ENCODE measurements at places on chromosomes 7 and 10. TPM values are rescaled to one million over a fixed set of nuclear protein-coding genes. Genes with fewer than 3 reads are reported as not detected.

KLF14 gene
- total RNA-seq: not detected

CRHR2 gene
- total RNA-seq: not detected

PALD1 gene
- total RNA-seq: 112 TPM

CALHM1 gene
- not detected for total RNA-seq

CYP3A5 gene
- total RNA-seq: not detected

BEND7 gene
- total RNA-seq: 7.1 TPM

LIPJ gene
- not detected for total RNA-seq

SAP25 gene
- total RNA-seq: not detected

GRK5 gene
- total RNA-seq: 27.2 TPM

HTR7 gene
- under 0.01 TPM for total RNA-seq

GRCh38 chr10:9762966-9763656, 1254.6 kb upstream of the CELF2 start:
- no peak for DNase-seq

DNA sequence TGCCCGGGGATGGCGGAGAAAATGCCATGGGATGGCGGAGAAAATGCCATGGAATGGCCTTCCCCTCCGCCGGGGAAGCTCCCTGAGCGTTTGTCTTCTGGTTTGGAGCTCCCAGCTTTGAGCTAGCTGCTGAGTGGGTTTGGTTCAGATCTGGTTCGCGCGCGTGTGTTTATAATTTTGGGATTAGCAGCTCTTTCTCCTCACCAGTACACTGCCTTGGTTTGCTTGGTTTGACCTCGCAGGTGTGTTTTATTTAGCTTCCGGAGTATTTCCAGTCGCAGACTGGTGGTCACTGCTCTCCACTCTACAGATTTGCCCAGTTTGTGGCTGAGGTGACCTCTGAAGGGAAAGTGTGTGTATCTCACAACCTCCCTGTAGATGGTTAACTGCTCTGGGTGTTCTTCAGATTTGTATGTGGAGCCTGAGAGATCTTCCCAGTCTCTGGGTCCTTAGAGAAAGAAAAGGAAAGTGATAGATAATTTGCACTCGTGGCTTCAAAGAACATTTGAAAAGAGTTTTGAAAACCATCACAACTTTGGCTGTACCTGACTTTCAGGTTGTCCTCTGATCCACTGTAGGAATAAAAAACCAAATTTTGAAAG, 597 bp downstream of the ZNF277 start:
- DNase-seq: peak; percentile 19

DNA sequence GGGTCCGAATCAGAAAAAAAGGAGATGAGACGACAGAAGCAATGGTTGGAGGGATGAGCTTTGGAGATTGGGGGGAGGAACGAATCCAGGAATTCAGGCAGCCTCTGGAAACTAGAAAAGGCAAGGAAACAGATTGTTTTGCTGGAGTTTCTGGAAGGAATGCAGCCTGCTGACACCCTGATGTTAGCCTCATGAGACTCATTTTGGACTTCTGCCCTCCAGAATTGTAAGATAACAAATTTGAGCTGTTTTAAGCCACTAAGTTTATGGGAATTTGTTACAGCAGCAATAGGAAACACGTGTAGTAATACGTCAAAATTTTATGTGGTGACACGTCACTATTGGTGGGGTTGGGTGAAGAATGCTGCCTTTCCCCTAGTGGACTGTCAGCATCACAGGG, 25.6 kb upstream of the NPS start:
- no peak for DNase-seq

DNA sequence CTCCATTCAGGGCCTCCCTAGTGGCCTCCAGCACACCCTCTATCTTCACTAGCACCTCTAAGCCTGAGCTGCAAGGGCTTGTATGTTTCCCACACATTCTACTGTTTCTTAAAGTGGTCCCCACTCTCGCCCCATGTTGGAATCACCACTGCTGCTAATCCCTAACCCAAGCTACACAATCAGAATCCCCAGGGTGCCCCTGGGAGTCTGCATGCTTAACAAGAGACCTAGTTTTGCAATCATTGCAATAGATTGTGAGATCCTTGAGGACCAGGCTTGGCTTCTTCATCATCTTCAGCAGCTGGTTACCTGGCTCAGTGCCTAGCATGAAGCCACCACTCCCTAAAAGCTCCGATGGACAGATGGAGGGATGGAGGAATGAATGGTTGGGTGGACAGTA, 113.9 kb downstream of the MYOF start:
- no peak for DNase-seq

DNA sequence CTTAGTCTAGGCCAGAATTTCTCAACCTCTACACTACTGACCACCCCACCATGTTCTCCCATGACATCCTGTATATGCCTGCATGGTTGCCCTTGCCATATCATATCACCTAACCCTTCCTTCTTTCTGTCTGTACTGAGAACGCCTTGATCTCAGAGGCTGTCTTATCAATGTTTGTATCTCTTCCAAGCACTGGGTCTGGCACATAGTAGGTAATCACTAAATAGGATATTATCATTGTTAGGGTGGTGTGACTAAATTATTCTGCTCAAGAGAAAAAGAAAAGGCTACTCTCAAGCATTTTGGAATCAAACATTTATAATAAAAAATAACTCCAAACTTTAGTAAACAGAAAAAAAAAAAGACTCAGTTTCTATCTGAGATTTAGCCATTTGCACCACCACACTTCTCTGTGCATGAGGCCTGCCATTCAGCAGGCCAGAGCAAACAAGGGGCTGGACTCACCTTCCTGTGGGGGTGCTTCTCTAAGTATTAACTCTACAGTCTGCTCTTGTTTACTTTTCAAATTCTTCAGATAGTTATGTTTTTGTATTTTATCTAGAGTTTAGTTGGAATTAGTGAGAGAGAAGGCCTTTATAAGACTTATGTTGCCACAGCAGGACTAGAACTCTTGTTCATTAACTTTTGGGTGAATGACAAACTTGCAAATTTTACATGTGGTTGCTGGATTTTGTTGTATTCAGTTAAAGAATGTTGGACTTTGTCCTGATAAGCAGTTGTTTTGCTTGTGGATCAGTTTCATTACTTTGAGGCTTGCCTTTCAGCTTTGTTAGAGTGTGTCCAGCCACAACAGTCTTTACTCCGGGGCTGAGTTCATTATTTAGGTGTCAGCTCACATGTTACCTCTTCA, 5.4 kb downstream of the AGBL3 start:
- no peak for DNase-seq

DNA sequence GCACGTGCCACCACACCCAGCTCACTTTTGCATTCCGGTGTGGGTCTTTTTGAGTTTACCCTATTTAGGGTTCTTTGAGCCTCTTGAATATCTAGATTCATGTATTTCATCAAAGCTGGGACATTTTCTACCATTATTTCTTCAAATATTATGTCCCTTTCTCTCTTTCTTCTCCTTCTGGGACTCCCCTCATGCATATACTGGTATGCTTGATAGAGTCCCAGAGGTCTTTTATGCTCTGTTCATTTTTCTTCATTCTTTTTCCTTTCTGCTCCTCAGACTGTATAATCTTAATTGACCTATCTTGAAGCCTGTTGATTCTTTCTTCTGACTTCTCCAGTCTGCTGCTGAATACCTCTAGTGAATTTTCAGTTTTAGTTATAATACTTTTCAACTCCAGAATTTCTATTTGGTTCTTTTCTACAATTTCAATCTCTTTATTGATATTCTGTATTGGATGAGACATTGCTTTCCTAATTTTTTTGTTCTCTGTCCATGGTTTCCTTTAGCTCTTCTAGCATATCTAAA, 9.1 kb upstream of the WAC start:
- no peak for DNase-seq

- peak; percentile 61 for DNase-seq
Measured at GRCh38 chr10:90306187-90306586, 551.7 kb downstream of the HTR7 start.

- no peak for DNase-seq
Measured at GRCh38 chr10:22379059-22379458, 33.8 kb downstream of the SPAG6 start.

- peak; percentile 8 for DNase-seq
Measured at GRCh38 chr10:91493313-91493712, 83.2 kb downstream of the HECTD2 start.

DNA sequence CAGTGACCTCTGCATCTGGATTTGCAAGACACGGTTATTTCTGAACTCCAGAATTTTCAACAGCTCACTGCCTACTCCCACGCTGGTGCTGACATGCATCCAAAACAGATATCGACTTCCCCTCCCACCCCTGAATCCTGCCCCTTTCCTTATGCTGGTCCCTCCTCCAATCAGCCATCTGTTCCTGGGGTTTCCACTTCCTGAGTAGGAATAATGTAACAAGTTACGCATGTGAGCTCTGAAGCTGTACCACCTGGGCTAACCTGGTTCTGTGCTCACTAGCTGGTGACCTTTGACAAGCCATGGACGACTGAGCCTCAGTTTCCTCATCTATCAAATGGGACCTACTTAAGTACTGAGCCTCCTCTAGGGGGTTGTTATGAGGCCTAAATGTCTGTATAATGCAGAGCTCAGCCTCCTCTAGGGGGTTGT, 1.7 kb upstream of the NCAPG2 start:
- no peak for DNase-seq

DNA sequence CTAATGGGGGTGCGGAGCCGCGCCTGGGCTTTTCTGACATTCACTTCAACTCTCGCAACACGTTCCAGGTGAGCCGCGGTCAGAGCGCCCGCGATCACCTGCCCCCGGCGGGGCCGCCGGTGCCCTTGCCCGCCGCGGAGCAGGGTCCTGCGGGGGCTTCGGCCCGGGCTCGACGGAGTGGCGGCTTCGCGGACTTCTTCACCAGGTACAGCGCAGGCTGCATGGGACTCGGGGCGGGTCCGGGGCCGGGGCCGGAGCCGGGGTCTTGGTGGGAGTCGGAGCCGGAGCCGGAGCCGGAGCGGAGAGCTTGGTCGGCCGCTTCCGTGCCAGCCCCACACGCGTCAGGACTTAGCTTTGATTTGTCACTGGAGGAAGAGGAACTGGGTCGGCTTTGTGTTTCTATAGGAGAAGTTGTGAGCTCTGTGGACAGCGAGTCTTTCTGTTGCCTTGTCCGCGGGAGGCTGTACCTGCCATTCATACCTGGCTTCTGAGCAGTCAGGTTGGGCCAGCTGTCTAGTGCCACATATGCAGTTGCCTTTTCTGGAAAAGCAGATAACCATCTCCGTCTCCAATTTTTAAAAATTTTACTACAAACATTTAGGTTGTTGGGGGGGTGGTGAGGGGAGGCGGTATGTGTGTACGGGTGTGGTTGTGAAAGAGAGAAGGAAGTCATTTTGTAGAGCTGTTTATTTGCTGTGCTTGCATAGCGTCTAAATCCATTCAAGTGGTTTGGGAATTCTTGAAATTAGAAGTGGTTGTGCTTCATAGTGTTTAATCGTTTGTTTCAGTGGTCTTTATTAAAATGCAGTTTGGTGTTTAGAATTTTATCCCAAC, 1.3 kb downstream of the TBC1D12 start:
- peak; percentile 87 for DNase-seq

GRCh38 chr10:1635340-1635739, 102.0 kb downstream of the ADARB2 start:
- DNase-seq: no peak

GRCh38 chr7:114922652-114923402, 933 bp downstream of the MDFIC start:
- peak; percentile 86 for DNase-seq

DNA sequence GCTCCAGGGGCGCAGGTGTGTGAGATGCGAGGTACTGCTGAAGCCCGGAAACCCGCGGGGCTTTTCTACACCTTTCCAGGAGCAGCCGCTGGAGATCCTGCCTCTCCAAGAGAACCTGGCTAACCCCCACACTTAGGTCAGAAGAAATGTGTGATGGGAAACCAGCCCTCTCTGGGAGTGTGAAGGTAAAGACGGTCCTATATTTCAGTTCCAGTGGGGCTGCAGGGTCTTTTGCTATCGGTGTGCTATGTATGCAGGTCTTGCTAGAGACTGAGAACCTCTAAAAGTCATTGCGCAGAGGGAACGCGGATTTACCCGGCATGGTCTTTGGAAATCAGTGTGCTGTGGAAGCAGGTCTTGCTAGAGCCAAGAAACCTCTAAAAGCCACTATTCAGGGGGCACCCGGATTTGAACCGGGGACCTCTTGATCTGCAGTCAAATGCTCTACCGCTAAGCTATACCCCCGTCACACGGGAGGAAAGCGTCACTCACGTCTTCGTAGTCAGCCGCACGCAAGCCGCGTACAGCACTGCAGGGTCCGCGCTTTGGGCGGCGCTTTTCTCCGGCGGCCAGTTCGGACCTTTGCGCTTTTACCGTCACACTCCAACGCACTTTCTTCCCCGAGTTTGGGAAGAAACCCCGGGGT, 46.0 kb downstream of the ZNF777 start:
- peak; percentile 71 for DNase-seq

DNA sequence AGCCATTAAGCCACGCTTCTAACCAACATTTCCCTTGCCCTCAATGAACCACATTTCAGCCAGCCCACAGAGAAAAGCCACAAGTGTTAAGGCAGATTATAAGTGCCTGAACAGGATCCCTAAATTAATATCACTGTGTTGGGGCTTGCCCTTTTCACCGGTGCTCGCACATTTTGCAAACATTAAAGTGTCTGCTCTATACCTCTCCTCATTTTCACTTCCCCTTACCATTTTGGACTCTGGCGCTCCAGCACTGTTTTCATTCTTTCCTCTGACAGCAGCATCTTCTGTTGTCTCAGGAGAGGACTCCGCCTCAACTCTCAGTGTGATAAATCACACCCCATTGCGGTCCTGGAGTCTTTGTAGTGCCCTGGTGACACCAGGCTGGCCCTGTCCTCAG, 274.2 kb downstream of the BAMBI start:
- no peak for DNase-seq
